NCI-H2227 treated with DMSO at 0.1 percent for 48 hours (cell line): ENCODE measurements at places on chromosomes 2 and 18.

DNA sequence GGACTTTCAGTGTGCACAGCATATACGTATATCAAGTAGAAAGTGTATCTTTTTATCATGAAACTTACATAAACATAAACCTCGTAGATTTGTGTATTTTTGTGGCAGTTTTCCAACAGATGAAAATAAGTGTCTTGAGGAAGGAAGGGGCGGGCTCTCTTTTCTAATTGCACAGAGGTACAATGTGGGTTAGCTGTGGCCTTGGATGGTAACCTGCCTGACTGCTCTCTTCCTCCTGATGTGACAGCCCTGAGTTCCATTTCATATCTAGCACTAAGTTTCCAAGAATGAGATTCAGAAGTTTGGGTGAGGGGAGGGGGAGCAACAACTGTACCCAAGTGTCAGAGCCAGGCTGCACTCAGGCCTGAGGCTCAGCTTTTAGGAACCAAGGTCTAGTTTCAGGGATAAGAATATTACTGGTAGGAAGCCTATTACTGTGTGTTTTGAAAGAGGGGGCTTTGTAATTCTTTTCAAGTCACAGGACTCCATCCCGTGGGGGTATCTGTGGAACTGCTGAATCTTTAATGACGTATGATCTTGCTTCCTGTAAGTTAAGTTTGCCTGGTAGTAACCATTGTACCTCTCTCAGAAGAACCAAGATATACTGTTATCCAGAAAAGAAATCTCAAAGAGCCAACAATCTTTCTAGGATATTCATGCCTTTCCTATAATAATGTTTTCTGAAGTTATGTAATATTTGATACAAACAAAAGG is 483.7 kb downstream of the PTPRM start:
- DNase-seq: no peak

DNA sequence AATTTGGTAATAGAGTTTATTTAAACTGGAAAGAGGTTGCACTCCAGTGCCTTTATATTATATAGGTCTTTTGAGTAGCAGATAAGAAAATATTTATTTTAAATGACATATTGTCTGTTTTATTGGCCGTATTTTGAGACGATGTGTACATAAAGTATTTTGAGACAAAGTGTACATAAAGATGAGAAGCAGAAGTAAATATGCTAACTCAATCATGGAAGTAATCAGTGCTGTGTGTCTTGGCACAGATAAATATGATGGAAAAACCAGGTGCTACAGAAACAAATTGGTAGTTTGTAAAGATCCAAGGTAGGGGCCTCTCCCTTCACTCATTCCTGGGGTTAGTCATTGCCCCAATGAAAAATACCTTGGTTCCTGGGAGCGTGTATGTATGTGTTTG is 382.9 kb downstream of the DSEL start:
- DNase-seq: no peak

- no peak for DNase-seq
Measured at GRCh38 chr2:224145751-224146355, 106.8 kb upstream of the SERPINE2 start.

DNA sequence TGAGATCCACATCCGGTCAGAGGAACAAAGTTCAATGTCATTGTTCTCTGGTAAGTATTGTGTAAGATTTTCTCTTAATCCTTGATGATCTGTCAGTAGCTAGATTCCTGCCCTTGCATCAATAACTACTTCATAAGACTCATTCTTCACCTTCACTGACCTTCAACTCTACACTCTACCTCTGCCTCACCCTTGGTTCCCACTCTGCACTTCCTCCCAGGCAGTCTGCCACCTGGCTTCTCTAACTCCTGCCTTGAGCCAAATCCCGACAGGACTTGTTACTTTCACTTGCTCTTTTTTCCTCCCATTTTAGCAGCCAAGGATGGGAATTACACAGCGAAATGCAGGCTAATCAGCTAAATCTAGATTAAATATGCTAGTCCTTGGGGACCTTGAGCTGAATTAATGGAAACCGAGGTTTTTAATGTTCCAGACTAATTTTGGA is 190.7 kb downstream of the DLGAP1 start:
- no peak for DNase-seq

DNA sequence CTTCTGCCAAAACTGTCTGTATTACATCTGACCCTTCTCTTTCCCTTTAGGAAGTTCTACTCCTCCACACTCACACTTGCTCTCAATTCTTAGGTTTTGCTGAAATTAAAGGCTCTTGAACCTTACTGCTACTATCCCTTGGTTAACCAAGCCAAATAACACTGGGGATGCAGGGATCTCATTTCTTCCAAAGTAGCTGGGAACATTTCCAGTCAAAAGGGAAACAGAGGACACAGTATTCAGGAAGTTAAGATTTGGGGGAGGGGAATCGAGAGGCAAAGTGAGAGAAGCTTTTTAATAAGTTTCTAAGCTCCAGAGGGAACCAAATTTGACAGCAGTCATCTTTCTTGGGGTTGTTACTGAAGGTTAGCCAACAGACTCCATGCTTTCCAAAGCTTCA is 6.2 kb downstream of the SEPTIN2 start:
- no peak for DNase-seq

- peak; percentile 38 for DNase-seq
Measured at GRCh38 chr2:179428649-179429048, 164.0 kb upstream of the SESTD1 start.

DNA sequence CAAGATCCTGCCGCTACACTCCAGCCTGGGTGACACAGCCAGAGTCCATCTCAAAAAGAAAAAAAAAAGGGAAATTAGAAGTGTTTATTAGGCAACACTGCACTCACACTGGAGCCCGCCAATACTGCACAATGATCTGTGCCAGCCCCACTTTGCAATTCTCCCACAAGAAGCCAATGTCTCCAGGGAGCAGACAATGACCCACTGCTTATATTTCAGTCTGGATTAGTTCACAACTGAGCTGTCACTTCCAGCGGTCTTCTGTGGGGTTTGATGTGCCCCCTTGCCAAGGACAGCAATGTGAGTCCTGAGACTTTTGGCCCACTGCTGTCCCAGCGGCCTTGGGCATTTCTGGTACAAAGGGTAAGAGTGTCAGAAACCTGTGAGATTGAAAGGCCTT is 85.6 kb upstream of the PPM1B start:
- DNase-seq: no peak

- DNase-seq: no peak
Measured at GRCh38 chr18:79182047-79182713, 113.0 kb downstream of the ATP9B start.

DNA sequence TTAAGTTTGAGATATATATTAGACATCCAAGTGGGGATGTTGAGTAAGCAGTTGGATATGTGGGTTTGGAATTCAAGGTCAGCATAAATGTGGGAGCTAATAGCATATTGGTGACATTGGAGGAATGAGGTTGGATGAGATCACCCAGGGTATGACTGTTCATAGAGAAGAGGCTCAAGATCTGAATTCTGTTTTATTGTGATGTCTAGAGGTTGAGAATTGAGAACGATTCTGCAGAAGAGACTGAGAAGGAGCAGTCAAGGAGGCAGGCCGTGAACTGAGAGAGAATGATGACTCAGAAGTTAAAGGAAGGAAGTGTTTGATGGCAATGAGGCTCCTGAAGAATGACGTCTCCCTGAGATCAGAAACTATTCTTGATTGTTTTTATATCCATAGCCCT is 5.9 kb downstream of the SERPINB11 start:
- no peak for DNase-seq

- no peak for DNase-seq
Measured at GRCh38 chr2:111205774-111206173, 85.1 kb downstream of the BCL2L11 start.

DNA sequence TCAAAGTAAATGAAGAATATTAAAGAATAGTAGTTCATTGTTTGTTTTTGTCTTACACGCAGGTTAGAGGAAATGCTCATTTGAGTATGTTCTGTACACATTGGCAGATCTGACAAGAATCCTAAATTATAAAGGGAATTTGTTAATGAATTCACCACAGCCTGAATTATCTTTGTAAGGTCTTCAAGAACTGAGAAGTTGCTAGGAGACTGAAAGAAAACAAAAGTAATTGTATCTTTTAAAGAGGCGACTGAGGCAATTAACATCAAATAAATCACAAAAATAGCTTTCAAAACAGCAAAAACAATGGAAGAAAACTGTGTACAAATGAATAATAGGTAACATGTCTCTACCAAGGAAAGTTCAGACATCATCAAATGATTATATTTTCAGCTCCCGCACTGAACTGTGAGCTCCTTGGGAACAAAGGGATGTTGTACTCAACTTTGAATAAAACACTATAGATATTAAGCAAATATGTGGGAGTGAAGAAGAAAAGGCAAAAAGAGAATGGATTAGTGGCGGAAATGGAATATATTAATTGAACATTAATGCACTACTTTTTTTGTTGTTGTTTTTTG is 51.7 kb upstream of the ATIC start:
- DNase-seq: no peak

DNA sequence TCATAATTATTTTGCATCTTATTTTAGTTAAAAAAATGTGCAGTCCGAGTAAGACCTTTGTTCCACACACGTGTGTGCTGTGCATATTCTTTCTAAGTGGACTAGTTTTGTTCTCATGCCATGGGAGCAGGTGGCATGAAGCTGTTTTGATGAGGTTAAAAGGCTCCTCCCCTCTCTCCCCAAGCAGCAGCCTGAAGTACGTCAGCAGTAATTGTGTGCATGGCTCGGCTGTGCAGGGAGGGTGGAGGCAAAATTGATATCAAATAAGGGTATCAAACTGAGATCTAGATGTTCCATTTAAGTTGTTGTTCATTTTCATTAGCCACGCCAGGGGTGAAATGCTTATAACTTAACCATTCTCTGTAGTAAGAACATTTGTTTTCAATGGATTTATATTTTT is at the start of gene NYAP2:
TSS of gene NYAP2 (plus strand) at position 207 of the 400 bp plus-strand sequence. CDS start 9,171 bp downstream, outside the sequence.
- DNase-seq: peak; percentile 87
